ENCODE measurements at places on chromosomes 11 and 22.
A peak's percentile ranks its signal among the peaks of the same experiment; 100 is the strongest.

GRCh38 chr11:125123194-125123946 lies 11.9 kb upstream of the TMEM218 start:
- no peak for DNase-seq

DNA sequence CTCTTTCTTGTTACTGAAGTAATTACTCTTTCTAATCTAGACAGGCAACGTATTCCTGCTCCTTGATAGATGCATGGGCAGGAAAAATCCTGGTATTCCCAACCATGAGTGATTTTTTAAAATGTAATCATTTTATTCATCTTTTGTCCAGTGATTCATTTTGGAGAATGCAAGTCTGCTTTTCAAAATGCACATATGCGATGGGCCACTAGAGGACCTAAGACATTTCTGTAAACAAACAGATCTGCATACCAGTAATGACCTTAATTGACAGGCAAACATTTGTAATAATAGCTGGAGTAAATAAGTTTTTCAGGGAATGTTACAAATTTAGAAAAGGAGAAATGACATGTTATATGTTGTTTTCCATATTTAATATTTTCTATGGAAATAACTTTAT lies 1167.6 kb downstream of the JRKL start:
- no peak for DNase-seq

DNA sequence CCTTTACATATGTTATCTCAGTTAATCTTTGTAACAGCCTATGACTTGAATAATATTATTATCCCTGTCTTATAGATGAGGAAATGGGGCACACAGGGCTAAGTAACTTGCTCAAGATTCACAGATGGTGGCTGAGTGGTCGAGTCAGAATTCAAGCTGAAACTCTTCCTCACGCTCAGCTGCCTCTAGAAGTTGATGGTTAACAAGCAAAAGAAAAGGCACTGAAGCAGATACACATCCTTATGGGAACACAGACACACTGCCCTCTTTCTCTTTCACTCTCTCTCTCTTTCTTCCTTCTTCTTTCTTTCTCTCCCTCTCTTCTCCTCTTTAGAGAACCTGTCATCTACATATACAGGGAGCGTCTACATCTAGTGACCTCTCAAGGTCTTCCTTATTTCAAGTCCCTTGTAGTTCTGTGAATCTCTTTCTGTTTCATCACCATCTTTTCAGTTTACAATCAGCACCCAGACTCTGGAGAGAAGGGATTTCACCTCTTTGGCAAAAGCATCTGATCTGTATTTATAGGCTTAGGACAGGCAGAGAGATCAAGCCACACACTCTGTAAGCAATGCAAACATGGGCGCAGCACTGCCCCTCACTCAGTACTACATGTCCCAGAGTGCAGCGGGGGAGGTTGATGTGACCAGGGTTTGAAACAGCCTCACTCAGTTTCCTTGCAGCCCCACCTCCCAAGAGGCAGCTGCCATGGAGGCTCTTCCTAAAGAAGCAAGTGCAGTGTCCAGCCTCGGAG lies 75.7 kb downstream of the GRAMD1B start:
- no peak for DNase-seq

DNA sequence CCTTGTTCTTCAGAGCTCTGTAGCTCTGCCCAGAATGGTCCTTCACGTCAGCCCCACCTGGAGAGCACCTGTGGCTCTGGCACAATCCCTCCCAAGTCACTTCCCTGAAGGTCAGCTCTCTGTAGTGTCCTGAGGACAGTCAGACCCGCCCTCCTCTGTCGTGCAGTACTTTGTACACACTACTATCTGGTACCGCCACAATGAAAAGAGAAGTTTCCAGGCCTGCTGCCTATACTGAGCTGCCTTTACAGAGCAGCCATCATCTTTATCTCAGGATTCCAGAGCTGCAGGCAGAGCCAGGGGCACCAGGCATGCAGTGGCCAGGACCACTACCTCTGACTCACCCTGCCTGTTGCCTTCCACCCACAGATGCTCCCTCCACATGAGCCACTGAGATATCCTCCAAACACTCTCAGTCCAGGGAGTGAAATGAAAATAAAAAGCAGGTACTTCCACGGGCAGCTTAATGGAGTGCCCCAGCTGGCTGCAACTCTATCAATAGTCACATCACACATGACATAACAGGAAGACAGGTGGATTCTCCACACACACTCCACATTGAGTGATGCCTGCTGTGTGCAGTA lies 7.3 kb downstream of the PACSIN2 start:
- DNase-seq = no peak

- peak; percentile 61 for DNase-seq
These were observed 9.7 kb downstream of the FXYD2 start for GRCh38 chr11:117814766-117815261.

DNA sequence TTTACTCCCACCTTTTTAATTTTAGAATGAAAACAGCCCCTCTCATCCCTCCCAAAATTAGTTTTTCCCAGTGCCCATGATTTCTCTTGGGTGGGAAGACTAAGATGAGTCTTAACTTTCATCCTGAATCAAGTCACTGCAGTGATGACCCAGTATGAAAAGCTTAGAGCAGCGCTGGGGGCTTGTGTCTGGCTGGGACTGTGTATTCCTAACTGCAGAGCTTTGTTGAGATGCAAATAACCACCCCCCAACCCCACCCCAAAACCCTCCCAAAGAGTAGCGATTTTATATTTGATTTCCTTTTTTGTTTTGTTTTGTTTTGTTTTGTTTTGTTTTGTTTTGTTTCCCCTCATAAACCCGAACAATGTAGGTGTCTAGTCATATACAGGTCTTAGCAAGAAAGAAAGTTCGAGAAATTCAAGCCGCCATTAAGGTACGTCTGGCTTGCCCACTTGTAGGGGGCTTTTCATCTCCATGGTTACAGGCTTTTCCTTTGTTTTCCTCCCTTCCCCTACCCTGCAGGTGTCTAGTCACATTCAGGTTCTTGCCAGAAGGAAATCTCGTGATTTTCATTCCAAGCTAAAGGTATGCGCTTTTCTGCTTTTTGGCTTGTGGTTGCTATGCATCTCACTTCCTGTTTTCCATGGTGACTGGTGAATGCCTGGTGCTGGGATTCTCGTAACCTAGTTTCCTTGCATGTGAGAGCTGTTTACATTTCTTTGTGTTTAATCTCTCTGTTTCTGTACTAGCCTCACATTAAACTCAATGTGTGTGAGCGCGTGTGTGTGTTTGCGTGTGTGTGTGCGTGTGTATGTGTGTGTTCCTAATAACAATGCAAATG lies 144.6 kb upstream of the RASSF10 start:
- DNase-seq = no peak
